ENCODE measurements at places on chromosomes 13 and 19.
A peak's percentile ranks its signal among the peaks of the same experiment; 100 is the strongest.

DNA sequence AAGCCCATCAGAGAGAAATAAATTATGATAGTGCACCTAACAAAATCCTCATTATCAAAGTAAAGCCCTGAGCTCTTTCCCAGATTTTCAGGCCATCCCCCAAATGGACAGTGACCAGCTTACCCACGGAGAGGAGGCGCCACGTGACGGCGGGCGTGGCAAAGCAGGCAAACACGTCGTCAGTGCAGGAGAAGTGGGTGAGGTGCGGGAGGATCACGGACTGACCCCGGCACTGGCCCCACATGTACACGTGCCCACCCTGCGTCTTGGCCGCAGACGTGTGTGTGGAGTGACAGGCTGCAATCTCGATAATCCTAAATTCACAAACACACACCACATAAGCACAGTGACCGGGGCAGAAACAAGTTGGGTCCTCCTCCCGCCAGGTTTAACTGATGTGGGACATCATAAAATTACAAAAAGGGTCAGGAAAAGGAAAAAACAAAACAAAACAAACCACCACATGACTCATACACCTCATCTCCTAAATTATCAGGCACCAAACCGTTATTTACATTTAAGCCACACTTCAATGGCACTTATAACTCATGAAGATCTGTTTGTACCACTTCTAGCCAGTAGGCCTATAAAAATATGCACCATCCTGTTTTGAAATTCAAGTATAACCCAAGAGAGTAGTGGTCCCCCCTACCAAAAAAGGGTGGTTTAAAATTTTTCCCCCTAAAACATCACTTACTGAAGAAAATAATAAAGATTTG is 30.1 kb downstream of the RCBTB2 start:
- no peak for DNase-seq

- no peak for DNase-seq
Observed at GRCh38 chr19:41443813-41444455, 978 bp downstream of the ERICH4 start.

DNA sequence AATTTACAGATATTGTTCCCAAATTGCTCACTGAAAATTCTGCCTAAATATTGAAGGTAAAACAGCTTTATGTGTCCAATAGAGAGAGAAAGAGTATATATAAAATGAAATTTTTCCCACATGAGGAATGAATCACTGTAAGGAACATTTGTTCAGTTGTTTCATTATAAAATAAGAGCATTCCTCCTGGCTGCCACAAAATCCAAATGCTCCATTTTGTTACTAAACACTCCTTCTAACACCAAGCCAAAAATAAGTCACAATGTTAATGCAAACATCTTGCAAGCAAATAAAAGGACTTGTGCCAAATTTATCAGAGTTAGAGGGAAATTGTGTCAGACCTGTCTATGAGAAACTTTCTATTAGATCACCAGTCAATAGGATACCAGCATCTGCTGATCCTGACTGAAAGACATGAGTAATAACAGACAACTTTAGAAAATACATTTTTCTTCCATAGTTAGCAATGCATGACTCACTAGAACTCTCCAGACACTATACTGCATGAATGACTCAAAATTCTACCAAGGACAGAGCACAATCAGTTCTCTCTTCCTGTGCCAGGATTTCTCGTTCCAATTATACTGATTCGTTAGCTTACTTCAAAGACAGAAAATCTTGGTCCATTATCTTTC is 83.5 kb upstream of the FNDC3A start:
- DNase-seq: no peak

GRCh38 chr13:32889986-32890565 is 126.1 kb upstream of the KL start:
- no peak for DNase-seq

- no peak for DNase-seq
Observed at GRCh38 chr13:94268661-94269060, 210.8 kb downstream of the DCT start.

- DNase-seq: no peak
Observed at GRCh38 chr13:110431425-110432294, 124.6 kb downstream of the COL4A2 start.

GRCh38 chr13:96991072-96991471 is 3.2 kb downstream of the OXGR1 start:
- DNase-seq: no peak

GRCh38 chr19:16612636-16613035 is 15.4 kb downstream of the MED26 start:
- DNase-seq: no peak

DNA sequence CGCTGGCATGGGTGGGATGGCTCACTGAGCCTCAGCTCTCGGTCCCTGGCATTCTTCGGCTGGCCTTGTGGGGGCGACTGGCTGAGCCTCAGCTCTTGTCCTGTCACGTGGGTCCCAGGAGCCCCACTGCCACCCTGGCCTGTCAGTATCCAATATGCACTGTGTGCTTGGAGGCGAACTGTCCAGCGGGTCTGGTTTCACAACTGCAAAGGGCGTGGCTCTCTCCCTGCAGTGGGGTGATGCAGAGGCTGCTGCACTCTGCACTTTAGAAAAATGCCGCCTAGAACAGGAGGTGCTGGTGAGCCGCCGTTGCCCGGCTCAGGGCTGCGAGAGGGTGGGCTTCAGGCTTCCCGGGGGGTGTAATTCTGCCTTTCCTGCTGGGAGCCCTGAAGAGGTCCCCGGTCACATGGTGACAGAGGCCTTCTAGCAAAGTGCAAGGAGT is 17.0 kb upstream of the TMEM255B start:
- DNase-seq: no peak

- no peak for DNase-seq
Observed at GRCh38 chr13:28283600-28283999, 145.3 kb downstream of the PAN3 start.

DNA sequence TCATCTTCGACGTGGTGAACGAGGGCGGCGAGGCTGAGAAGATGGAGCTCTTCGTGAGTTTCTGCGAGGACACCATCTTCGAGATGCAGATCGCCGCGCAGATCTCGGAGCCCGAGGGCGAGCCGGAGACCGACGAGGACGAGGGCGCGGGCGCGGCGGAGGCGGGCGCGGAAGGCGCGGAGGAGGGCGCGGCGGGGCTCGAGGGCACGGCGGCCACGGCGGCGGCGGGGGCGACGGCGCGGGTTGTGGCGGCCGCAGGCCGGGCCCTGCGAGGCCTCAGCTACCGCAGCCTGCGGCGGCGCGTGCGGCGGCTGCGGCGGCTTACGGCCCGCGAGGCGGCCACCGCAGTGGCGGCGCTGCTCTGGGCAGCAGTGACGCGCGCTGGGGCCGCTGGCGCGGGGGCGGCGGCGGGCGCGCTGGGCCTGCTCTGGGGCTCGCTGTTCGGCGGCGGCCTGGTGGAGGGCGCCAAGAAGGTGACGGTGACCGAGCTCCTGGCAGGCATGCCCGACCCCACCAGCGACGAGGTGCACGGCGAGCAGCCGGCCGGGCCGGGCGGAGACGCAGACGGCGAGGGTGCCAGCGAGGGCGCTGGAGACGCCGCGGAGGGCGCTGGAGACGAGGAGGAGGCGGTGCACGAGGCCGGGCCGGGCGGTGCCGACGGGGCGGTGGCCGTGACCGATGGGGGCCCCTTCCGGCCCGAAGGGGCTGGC is 52.6 kb downstream of the MAP4K1 start:
- DNase-seq: no peak

DNA sequence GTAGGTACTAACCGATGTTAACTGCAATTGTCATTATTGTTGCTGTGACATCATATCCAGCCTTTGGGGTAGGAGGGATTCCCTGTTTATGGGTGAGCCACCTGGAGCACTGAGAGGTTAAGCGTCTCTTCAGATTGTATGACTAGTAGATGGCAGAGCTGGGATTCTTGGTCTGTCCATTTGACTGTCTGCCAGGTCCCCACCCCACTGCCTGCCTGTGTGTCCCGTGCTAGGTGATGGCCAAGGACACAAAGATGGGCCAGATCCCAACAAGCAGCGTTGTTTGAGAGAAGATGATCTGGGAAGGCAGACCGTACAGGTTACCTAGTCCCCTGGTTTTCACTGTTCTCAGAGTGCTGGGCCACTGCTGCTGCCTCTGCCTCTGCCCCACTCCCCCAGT is 16.6 kb downstream of the PPP2R1A start:
- DNase-seq: no peak

DNA sequence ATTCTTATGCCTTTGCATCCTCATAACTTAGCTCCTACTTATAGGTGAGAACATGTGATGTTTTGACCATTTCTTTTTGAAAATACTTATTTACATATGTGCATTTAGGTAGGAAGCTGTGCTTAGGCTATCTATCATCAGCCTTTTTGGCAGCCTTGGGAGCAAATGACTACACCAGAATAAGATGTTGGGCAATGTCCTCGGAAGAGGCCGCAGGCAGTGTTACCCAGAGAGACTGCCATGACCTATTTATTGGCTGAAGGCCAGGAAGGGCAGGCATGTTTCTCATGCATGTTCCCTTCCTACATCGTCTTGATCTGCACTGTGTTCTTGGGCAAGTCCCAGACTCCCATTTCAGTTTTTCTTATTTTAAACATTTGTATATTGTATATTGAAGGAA is 122.3 kb downstream of the B3GLCT start:
- DNase-seq: no peak

DNA sequence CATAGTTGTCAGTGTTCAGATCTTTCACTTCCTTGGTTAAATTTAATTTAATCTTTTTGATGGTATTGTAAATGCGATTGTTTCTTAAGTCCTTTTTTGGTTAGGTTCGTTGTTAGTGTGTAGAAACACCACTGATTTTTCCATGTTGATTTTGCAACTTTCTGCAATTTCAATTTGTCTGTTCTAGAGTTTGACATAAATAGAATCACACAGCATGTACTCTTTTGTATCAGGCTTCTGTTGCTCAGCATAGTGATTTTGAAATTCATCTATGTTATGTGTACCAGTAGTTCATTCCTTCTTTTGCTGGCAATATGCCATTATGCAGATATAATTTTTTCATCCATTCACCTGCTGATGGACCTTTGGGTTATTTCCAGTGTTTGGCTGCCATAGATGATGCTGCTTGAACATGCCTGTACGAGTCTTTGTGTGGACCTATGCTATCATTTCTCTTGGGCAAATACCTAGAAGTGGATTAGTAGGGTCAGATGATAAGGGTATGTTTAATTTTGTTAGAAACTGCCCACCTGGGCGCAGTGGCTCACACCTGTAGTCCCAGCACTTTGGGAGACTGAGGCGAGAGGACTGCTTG is 33.1 kb downstream of the BICRA start:
- no peak for DNase-seq

DNA sequence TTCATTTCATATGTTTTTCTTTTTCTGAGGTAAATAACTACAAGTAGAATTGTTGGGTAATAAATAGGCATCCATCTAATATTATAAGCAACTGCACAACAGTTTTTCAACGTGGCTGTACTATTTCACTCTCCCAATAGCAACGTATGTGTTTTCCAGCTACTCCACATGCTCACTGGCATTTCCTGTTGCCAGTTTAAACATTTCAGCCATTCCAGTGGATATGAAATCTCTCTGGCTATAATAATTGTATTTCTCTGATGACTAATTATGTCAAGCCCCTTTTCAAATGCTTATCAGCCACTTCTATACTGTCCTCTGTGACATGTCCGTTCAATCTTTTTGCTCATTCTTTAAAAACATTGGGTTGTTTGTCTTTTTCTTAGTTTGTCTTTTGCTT is 26.8 kb upstream of the ALOX5AP start:
- DNase-seq: no peak

DNA sequence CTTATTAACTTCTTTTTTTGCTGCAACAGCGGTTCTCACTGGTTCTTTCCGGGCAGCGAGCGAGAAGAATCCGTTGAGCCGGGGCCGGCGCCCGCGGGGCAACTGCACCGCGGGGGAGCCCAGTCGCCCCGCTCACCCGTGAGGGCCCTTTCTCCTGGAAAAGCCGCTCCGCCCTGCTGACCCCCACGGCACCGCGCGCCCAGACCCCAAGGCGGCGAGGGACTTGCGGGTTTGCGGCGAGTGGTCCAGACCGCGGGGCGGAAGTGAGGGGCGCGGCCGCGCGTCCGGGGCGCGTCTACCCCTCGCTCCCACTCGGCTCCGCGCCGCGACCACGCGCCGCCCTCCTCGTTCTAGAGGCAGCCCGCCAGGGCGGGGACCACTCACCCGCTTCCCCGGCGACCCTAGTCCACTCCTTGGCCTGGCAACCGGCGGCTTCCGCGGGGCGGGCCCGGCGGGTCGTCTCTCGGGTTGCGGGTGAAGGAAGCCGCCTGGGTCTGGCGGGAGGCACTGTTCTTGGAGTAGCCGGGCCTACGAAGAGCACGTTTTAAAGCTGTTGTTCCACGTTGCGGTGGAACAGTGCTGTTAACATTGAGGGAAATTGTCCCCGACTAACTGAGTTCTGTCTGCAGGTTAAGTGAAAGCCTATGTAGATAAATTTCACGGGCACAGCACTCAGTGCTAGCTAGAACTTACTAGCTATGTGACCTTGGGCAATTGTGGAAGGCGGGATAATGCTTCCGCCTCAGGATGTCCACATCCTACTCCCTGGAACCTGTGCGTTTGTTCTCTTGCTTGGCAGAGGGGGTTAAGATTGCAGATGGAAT is at the start of gene NEK3:
Gene NEK3, minus strand, starts transcription at position 439 of the 824 bp plus-strand sequence. CDS start 3,406 bp downstream, outside the sequence.
- DNase-seq: peak; percentile 84

DNA sequence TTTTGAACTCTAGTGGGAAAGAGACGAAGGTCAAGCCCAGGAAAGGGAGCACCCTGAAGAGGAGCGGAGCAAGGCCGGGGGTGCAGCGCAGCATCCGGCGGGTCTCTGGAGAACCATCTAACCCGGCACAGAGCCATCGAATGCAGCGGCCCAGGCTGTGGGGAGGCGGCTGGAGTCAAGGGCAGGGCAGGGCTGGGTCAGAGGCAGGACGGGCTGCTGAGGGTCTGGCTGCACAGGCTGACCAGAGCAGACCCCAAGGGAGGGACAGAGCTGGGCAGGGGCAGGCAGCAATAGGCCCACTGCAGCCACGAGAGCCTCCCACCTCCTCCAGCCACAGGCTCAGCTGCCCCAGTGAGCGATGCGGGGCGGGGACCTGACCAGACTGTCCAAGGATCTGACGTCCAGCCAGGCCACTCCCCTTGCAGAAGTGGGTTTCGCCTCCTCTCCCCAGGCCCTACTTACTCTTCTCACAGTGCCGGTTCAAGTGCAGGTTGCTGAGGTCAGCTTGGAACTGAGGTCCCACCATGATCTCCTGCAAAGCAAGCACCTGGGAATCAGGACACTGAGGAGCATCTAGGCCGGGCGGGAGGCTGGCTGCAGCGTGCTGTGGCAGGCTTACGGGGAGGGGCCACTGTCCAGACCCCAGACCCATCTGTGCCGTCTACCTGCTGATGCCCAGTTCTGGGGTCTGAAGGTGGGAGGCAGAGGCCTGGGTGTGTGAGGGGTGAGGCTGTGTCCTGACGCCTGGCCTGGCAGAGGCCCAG is 19.2 kb downstream of the MIER2 start:
- DNase-seq: peak; percentile 38
